T47D (cell line): ENCODE measurements at places on chromosomes 4 and X.
A peak's percentile ranks its signal among the peaks of the same experiment; 100 is the strongest.

GRCh38 chr4:4734425-4734824 lies 125.0 kb upstream of the MSX1 start:
- DNase-seq = no peak

GRCh38 chr4:38139187-38139586 lies 179.0 kb downstream of the PTTG2 start:
- DNase-seq = no peak

GRCh38 chr4:119525005-119525749 lies 103.4 kb downstream of the PDE5A start:
- peak; percentile 2 for DNase-seq

DNA sequence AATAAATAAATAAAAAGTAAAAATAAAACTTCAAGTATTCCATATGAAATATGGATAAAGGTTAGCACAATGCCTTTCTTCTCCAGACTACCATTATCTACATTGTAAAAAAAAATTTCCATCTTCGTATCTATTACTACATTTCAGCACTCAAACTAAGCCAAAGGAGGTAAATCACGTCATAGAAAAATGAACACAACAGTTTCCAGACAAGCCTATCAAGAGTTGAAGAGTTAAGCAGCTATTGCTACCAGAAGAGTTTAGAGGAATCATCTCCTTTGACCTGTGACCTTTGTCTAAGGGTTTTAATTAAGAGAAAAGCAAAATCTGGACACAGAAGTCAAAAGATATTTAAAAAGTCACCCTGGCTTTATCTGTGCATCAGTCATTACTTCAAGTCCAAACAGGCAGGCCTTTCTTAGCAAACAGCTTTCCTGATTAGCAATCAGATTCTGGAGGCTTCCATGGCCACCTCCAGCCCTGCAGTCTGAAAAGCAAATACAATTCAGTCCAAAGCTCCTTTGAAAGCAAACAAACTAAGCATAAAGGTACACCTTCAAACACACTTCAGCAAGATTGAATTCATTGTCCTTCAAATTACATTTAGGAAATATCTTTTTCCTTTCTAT lies 82.2 kb downstream of the APBB2 start:
- DNase-seq = peak; percentile 69

GRCh38 chr4:75284831-75285230 lies 229.4 kb downstream of the RCHY1 start:
- no peak for DNase-seq

GRCh38 chr4:157372567-157372966 lies 152.0 kb downstream of the GRIA2 start:
- no peak for DNase-seq

DNA sequence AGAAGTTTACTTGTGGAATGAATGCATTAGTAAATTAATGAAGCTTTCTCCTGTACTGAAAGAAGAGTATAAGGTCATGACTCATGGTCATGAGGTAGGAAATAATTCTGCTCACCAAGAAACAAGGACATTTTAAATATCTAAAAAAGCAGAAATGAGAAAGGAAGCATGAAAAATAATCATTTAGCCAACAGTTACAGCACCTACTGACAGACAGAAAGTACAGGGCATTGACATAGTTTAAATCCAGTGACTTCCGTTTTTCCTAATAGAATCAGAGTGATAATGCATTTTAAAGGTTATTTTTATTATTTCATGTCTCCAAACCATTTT lies 30.5 kb upstream of the ACSL1 start:
- no peak for DNase-seq

- DNase-seq = no peak
These were observed 145.8 kb upstream of the ATP6AP2 start for GRCh38 chrX:40434947-40435346.

DNA sequence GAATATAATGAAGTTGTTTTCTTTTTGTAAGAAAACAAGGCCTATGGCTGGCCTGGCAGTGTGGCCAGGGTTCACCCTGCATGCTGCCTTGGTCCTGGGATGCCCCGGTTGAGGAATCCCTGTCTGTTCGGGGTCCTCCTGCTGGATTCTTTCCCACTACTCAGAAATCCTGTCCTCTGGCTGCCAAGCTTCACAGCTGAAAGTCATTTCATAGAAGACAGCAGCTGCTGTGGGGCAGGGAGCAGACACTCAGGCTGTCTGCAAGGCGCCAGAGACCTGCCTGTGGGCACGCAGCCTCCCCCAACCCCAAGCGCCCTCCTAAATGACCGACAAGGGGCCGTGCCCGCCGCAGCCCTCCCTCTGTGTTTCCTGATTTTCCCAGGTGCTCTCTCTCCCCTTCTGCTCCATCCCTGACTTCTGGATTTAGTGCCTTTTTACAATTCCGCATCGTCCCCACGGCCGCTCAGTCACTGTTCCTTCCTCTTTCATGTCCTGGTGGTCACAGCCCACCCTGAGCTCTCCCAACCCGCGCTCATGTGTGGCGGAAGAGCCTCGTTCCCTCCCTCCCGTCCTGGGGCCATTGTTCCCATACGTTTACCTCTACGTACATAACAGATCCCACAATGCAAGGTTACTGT lies 27.5 kb downstream of the ZFYVE28 start:
- no peak for DNase-seq

- no peak for DNase-seq
These were observed 160.8 kb downstream of the CBLL2 start for GRCh38 chrX:22433292-22434070.

GRCh38 chrX:19772822-19773628 lies 114.4 kb downstream of the SH3KBP1 start:
- DNase-seq = no peak

DNA sequence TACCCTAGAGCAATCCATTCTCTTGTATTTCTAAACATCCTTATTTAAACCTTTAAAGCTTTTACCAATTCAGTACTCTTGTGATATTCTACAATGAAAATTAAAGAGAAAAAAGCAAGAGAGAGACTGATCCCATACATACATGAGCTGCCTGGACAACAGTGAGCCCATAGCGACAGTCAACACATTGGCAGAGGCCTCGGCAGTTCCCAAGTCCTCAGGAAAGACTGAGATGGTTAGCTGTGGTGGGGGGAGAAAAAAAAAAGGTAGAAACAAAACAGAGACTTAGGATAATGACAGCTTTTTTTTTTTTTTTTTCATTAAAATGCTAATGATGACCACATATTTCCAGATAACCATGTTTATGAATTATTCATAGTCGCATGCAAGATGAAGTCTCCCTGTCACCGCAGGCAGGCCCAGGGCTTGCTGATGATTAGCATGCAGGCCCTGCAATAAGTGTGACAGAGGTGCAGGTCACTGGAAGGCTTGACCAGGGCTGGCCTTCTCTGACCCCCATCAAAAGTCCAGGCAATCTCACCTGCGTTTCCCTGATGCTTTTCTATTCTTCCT lies 148.8 kb downstream of the APBB2 start:
- no peak for DNase-seq

DNA sequence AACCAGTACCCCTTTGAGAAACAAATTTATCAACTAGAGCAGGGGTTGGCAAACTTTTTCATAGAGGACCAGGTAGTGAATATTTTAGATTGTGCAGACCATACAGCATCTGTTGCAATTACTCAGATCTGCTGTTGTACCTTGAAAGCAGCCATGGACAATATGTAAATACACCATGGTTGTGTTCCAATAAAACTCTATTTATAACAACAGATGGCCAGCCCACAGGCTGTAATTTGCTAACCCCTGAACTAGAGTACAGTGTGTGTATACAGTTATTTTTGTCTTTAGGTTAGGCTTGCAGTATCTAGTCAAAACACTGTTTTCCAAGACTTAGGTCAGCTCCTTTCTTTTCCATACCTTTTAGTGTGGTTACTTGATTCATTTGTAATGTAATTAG lies 54.4 kb downstream of the PHKA1 start:
- no peak for DNase-seq
